ENCODE measurements at places on chromosomes 4 and X. TPM values are rescaled to one million over a fixed set of nuclear protein-coding genes. Genes with fewer than 3 reads are reported as not detected.

The UCP1 gene
- total RNA-seq: not detected

DNA sequence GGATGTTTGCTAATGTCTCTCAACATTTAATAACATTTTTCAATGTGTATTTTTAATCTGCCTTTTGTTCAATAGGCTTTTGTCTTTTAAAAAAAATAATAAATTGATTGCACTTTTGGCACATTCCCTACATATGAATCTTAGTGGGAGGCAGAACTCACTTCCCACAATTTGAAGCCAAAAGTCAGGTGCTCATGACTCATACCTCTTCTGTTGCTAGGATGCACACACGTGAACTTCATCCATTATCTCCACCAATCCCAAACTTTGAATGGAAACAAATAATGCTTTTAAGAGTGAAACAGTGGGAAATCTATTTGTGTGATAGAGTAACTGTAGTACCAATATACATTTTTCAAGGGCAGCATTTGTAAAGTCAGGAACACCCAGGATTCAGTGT is 260.5 kb downstream of the IQCM start:
- H3K36me3 ChIP-seq: no peaks in the 10 kb centered on the region
- no peak overlapping the region for H3K27ac ChIP-seq
- no peak overlapping the region for H3K4me3 ChIP-seq
- no peaks in the 10 kb centered on the region for H3K27me3 ChIP-seq

The DACH2 gene
- not detected for total RNA-seq

- no peak overlapping the region for H3K4me3 ChIP-seq
- no peaks in the 10 kb centered on the region for H3K36me3 ChIP-seq
- no peaks in the 10 kb centered on the region for H3K4me1 ChIP-seq
- DNase-seq: no peak
- H3K27me3 ChIP-seq: no peaks in the 10 kb centered on the region
- no peak overlapping the region for H3K27ac ChIP-seq
Observed at GRCh38 chrX:3443184-3443583, 96.7 kb upstream of the MXRA5 start.

The HPGDS gene
- total RNA-seq: not detected

The SPANXC gene
- not detected for total RNA-seq

DNA sequence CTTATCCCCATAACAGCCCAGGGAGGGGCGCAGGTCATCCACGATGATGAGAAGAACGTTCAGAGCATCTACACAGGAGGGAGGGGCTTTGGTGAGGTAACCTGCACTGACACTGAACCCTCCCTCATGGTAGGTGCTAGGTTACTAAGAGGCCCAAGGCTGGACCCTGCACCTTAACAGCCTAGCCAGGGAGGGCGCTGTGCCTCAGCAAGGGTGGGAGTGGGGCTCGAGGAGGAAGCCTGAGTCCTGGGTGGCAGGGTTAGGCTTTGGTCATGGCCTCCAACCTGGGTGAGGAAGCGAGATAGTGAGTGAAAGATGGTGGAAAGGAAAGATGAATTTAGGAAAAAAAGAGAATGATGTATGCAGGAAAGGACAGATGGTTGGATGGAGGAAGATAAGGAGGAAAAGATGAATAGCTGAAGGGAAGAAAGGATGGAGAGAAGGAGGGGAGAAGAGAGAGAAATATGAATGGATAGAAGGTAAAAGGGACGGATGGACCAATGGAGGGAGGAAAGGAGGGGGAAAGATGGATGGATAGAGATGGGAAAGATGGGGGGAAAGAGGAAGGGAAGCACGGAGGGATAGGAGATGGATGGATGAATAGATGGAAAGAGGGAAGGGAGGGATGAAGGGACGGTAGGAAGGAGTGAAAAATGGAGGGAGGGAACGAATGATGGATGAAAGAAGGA is 736 bp downstream of the IDS start:
- H3K36me3 ChIP-seq: peaks cover 6% of the 10 kb centered on the region
- no peaks in the 10 kb centered on the region for H3K27me3 ChIP-seq
- peaks cover 24% of the 10 kb centered on the region for H3K4me1 ChIP-seq
- H3K27ac ChIP-seq: peak overlapping the region; percentile 88
- peak overlapping the region; percentile 93 for H3K4me3 ChIP-seq
- peak; percentile 70 for DNase-seq

DNA sequence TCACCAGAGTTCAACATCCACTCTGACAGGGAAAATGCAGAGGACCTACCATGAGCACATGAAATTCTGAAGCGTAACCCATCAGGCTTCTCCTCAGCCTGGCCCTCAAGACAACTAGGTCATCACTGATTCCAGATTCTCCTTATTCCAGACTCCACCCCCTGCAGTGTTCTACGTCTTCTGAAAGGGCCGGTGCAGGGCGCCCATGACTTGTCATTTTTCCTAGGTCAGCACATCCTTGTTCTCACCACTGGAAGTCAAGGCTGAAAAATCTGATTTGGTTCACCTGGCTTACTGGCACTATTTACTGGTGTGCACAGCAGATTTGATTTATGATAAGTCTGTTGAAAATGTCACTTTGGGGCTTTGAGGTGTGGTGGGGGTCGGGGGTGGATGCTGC is 140.9 kb upstream of the KLF3 start:
- peaks cover 14% of the 10 kb centered on the region for H3K36me3 ChIP-seq
- no peak overlapping the region for H3K4me3 ChIP-seq
- H3K27ac ChIP-seq: no peak overlapping the region
- peaks cover 15% of the 10 kb centered on the region for H3K4me1 ChIP-seq
- no peaks in the 10 kb centered on the region for H3K27me3 ChIP-seq

The PCYT1B gene
- 0.49 TPM for total RNA-seq

DNA sequence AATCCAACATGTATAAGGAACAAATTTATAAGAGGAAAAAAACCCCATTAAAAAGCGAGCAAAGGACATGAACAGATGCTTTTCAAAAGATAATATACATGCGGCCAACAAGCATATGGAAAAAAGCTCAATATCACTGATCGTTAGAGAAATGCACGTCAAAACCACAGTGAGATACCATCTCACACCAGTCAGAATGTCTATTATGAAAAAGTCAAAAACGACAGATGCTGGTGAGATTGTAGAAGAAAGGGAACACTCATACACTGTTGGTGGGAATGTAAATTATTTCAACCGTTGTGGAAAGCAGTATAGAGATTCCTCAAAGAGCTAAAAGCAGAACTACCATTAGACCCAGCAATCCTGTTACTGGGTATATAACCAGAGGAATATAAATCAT is 465.4 kb downstream of the TMA16 start:
- H3K27me3 ChIP-seq: no peaks in the 10 kb centered on the region
- no peak overlapping the region for H3K4me3 ChIP-seq
- no peaks in the 10 kb centered on the region for H3K36me3 ChIP-seq
- no peaks in the 10 kb centered on the region for H3K4me1 ChIP-seq
- DNase-seq: no peak

The PROM1 gene
- 0.56 TPM for total RNA-seq

The ADGRG2 gene
- not detected for total RNA-seq

GRCh38 chrX:24732766-24733500 is 39.2 kb downstream of the POLA1 start:
- H3K27ac ChIP-seq: no peak overlapping the region
- peaks cover 28% of the 10 kb centered on the region for H3K36me3 ChIP-seq
- no peaks in the 10 kb centered on the region for H3K4me1 ChIP-seq
- H3K27me3 ChIP-seq: no peaks in the 10 kb centered on the region

The CT47B1 gene
- total RNA-seq: not detected

- H3K36me3 ChIP-seq: peaks cover 19% of the 10 kb centered on the region
- peaks cover 7% of the 10 kb centered on the region for H3K4me1 ChIP-seq
- DNase-seq: no peak
- no peak overlapping the region for H3K4me3 ChIP-seq
- H3K27me3 ChIP-seq: no peaks in the 10 kb centered on the region
Observed at GRCh38 chr4:108662629-108663028, 12.2 kb downstream of the OSTC start.

DNA sequence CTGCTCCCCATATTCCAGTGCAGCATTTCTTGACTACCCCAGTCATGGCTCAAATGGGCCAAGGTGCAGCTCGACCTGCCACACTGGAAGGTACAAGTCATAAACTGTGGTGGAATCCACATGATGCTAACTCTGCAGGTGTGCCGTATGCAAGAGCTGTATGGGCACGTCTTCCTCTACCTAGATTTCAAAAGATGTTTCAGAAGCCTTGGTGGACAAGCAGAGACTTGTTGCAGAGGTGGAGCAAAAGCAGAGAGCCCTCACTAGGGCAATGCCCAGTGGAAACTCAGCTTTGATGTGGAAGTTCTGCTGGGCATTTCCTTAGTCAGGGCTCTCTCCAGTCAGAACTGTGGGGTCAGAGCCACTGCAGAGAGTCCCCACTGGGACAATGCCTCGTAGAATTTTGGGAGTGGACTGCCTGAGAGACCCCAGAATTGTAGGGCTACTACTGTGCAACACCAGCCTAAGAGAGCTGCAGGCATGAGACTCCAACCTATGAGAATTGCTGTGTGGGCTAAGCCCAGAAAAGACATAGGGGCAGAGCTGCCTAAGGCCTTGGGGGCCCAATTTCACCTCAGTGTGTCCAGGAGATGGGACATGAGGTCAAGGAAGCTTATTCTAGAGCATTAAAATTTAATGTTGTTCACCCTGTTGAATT is 65.7 kb downstream of the BEX3 start:
- H3K4me1 ChIP-seq: no peaks in the 10 kb centered on the region
- no peaks in the 10 kb centered on the region for H3K27me3 ChIP-seq
- no peak for DNase-seq
- H3K4me3 ChIP-seq: no peak overlapping the region
- H3K27ac ChIP-seq: no peak overlapping the region
- no peaks in the 10 kb centered on the region for H3K36me3 ChIP-seq

- no peak overlapping the region for H3K4me3 ChIP-seq
- H3K27me3 ChIP-seq: no peaks in the 10 kb centered on the region
- no peaks in the 10 kb centered on the region for H3K36me3 ChIP-seq
- no peak for DNase-seq
- no peaks in the 10 kb centered on the region for H3K4me1 ChIP-seq
Observed at GRCh38 chr4:137961051-137961438, 281.1 kb downstream of the SLC7A11 start.

The KDM6A gene
- total RNA-seq: 17.4 TPM

DNA sequence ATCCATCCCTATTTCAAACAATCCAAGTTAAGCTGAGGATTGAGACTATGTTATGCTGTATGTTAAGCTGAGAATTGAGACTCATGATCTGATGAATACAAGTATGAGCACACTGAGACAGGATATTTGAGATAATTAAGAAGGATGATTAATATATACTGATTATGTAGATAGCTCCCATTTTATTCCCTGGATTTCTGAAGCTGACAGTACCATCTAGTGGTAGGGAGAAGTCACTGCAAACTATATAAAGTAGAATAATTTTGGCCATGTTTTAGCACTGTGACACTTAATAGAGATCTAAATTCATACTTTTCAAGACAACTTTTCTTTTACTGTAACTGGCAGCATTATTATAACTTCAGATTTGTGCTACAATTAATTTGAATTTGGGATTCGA is 63.8 kb upstream of the HPRT1 start:
- H3K4me3 ChIP-seq: no peak overlapping the region
- H3K27ac ChIP-seq: no peak overlapping the region
- H3K36me3 ChIP-seq: peaks cover 19% of the 10 kb centered on the region
- no peaks in the 10 kb centered on the region for H3K27me3 ChIP-seq
- peaks cover 4% of the 10 kb centered on the region for H3K4me1 ChIP-seq

DNA sequence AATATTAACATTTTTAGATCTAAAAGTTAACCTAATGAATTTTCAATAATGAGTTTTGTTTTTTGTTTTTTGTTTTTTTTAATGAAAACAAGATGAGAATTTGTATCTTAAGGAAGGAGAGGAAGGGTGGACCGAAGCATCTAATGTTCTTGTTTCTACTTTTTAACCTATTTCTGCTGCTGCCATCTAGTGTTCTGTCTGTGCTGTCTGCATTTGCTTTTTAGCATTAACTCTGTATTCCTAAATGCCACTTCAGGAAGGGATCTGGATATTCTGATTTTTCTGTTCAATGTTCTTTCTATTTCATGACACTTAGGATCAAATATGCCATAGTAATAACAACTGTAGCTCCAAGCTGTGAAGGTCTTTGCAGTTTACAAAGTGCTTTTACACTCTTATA is 161.7 kb downstream of the BRWD3 start:
- peaks cover 7% of the 10 kb centered on the region for H3K27me3 ChIP-seq
- no peaks in the 10 kb centered on the region for H3K4me1 ChIP-seq
- no peak overlapping the region for H3K4me3 ChIP-seq

The HSFX3 gene
- total RNA-seq: not detected

DNA sequence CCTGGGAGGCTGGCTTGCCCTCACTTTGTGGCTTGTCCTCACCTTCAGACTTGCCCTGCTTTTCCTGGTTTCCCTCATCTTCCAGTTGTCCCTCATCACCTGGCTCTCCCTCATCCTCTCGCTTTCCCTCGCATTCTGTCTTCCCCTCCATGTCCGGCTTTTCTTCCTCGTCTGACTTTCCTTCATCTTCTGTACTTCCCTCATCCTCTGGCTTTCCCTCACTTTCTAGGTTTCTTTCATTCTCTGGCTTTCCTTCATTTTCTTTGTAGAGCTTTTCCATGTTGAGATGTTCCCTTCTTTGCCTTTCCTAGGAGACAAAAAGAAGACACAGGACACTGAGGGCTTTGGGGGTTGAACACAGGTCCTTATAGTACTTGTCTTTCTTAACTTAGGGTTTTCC is 2.3 kb downstream of the TCEAL5 start:
- H3K36me3 ChIP-seq: no peaks in the 10 kb centered on the region
- H3K4me1 ChIP-seq: peaks cover 2% of the 10 kb centered on the region
- H3K27ac ChIP-seq: no peak overlapping the region
- no peak overlapping the region for H3K4me3 ChIP-seq
- H3K27me3 ChIP-seq: peaks cover 43% of the 10 kb centered on the region

GRCh38 chr4:154983714-154984113 is 202.6 kb downstream of the RBM46 start:
- H3K4me3 ChIP-seq: no peak overlapping the region
- H3K27ac ChIP-seq: no peak overlapping the region
- H3K36me3 ChIP-seq: no peaks in the 10 kb centered on the region
- no peak for DNase-seq

The PF4V1 gene
- not detected for total RNA-seq

The UVSSA gene
- total RNA-seq: 14.1 TPM

DNA sequence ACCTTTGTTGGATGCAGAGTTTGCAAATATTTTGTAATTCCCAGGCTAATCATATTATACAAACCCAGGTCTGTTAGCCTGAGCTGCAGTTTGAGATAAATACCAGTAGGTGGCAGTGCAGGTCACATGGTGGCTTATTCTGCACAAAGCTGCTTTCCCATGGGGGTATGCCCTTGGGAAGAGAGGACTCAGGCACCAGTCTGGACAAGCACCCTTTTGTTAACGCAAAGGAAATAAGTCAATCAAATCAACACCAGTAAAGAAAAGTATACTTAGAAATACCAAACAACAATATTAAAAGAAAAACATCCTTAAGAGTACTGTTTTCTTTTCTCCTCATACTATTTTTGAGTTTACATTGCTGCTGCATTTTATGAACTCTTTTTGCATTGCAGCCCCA is 389.0 kb upstream of the ZFP42 start:
- no peak overlapping the region for H3K4me3 ChIP-seq
- H3K27me3 ChIP-seq: no peaks in the 10 kb centered on the region
- H3K27ac ChIP-seq: no peak overlapping the region
- H3K4me1 ChIP-seq: no peaks in the 10 kb centered on the region
- H3K36me3 ChIP-seq: no peaks in the 10 kb centered on the region

DNA sequence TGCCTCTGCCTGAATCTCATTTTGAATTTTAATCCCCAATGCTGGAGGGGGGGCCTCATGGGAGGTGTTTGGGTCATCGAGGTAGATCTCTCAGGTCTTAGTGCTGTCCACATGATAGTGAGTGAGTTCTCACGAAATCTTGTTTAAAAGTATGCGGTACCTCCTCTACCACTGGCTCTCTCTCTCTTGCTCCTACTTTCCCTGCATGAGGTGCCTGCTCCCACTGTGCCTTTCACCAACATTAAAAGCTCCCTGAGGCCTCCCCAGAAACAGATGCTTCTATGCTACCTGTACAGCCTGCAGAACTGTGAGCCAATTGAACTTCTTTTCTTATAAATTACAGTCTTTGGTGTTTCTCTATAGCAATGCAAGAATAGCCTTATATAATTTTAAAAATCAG is 560.7 kb upstream of the CPEB2 start:
- no peaks in the 10 kb centered on the region for H3K36me3 ChIP-seq
- no peak overlapping the region for H3K4me3 ChIP-seq
- no peak overlapping the region for H3K27ac ChIP-seq

Data from activated naive CD8-positive, alpha-beta T cell treated with anti-CD3 and anti-CD28 coated beads for 36 hours (primary cell).